ENCODE measurements at places on chromosomes 11 and 22.

DNA sequence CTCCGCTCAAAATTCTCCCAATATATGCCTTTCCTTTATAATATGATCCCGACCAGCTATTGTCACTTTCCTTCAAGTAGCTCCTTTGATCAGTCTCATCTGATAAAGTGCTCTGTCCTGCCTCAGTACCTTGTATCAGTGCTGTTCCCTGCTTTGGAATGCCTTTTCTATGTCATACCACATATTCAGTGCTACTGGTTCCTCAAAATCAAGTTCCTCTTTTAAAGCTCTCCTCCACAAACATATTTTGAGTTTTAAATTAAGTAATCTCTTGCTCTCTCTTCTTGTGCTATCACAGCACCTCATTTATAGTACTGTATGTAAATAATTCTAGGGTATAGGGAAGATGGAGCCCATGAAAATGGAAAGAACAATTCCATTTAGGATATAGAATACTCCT is 137.1 kb upstream of the CTSC start:
- DNase-seq: no peak

- no peak for DNase-seq
Observed at GRCh38 chr11:2540223-2540991, 95.6 kb downstream of the KCNQ1 start.

- no peak for DNase-seq
Observed at GRCh38 chr11:64265176-64266160, 14.1 kb downstream of the PLCB3 start.

GRCh38 chr11:119886667-119887230 is 157.7 kb upstream of the NECTIN1 start:
- DNase-seq: no peak

DNA sequence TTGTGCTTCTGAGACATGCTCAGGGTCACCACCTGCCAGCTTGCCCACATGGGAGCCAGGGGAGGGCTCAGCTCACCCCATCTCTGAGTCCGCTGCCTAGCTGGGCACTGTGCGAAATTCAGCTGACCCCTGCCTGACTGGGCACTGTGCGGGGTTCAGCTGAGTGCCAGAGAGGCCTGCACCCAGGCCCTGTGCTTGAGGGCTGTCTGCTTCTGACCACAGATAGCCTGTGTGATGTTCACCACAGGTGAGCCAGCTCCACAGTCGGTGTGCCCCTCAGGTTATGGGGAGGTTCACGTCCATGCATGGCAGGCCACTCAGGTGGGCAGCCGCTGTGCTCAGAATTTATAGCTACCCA is 84.5 kb upstream of the SUSD2 start:
- no peak for DNase-seq

- peak; percentile 66 for DNase-seq
Observed at GRCh38 chr11:63635762-63636465, 21.7 kb upstream of the PLAAT3 start.

DNA sequence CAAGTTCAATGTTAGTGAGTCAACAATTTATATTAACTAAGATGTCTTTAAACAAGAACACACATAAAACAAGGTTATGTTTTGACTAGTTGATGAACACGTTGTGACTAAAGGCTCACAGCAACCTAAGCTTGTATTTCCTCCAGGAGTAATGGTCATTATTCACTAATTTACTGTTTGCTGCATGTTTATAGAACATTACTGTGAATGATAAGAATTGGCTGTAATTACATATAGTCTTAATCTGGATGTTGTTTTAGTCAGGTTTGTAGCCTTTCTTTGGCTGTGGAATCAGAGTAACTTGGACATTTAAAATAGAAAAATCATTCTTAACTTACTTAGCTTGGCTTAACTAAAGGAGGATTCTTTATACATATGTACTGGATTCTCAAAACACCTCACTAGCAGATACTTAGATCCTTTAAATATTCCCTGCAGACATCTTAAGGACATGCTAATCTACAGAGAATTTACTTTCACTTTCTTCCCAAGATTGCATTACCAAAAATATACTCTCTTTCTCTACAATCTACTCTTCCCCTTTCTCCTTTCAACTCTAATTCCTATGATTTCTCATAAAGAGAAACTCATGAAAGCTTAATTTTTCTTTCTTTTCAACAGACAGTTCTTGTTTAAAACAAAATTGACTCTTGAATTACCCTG is 319.7 kb upstream of the CTSC start:
- no peak for DNase-seq

- DNase-seq: no peak
Observed at GRCh38 chr11:5004424-5005274, 10.0 kb downstream of the OR51L1 start.

DNA sequence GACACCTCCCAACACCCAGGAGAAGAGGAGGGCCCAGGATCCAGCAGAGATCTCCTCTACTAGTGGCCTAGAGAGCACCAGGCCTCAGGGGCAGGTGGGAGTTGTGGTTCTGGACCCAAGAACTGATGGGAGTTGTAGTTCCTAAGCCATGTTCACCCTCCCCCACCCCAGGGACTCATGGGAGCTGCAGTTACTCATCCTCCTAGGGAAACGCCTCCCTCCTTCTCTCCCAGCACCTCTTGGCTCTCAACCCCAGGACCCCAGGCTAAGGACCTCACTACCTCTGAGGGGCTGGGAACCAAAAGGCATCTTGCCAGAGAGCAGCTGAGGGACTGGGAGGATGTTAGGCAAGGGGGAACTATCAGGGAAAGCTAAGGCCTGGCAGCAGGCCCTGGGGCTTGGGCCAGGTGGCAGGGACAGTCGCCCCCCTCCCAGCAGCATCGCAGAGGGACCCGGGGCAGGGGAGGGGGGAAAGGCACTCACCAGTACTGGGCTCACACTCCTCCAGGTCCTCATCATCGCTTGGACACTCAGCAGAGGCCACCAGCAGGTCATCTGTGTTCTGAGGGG is 28.9 kb downstream of the SLC22A12 start:
- DNase-seq: no peak
